ENCODE measurements at places on chromosomes 2 and 18.
A peak's percentile ranks its signal among the peaks of the same experiment; 100 is the strongest.

GRCh38 chr2:112814278-112814677 is 22.3 kb downstream of the IL1B start:
- DNase-seq: no peak

GRCh38 chr2:72722492-72723070 is 103.3 kb downstream of the EXOC6B start:
- DNase-seq: peak; percentile 51

- DNase-seq: no peak
These were observed 29.6 kb upstream of the ALPP start for GRCh38 chr2:232348936-232349335.

GRCh38 chr2:180343528-180344345 is 336.6 kb upstream of the CWC22 start:
- DNase-seq: no peak

DNA sequence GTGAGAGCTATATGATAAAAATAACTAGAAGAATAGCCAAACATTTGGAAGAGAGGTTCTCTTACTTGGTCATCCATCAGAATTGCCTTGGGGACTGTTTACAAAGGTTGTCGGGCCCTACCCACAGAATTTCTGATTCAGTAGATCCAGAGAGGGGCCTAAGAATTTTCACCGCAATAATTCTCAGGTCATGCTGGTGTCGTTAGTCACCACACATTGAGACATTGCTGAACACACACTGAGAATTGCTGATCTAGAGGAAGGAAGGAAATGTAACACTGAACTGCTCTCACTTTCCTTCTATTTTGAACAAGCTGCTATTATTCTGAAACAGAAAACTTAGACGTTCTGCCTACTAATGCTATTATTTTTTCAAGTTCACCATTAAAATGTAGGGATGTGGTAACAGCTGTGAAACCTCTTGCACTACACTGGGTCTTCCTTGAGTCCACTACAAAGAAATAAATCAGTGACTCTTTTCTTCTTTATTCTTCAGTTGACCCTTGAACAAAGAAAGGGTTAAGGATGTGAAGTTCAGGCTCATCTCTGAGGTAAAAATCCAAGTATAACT is 491.3 kb downstream of the DPP10 start:
- no peak for DNase-seq
